Activated CD8-positive, alpha-beta T cell treated with anti-CD3 and anti-CD28 coated beads, Interleukin-2, amount 10 ng/mL, durations not matched to agents 7 days and 5 days (primary cell): ENCODE measurements at places on chromosomes 5 and 9. TPM values are rescaled to one million over a fixed set of nuclear protein-coding genes. Genes with fewer than 3 reads are reported as not detected.

GRCh38 chr5:76113103-76113502 is 29.9 kb downstream of the SV2C start:
- no peak overlapping the region for H3K27ac ChIP-seq
- H3K27me3 ChIP-seq = peaks cover 21% of the 10 kb centered on the region
- H3K4me1 ChIP-seq = peaks cover 2% of the 10 kb centered on the region
- no peaks in the 10 kb centered on the region for H3K36me3 ChIP-seq

PLPP7 gene
- not detected for total RNA-seq

DNA sequence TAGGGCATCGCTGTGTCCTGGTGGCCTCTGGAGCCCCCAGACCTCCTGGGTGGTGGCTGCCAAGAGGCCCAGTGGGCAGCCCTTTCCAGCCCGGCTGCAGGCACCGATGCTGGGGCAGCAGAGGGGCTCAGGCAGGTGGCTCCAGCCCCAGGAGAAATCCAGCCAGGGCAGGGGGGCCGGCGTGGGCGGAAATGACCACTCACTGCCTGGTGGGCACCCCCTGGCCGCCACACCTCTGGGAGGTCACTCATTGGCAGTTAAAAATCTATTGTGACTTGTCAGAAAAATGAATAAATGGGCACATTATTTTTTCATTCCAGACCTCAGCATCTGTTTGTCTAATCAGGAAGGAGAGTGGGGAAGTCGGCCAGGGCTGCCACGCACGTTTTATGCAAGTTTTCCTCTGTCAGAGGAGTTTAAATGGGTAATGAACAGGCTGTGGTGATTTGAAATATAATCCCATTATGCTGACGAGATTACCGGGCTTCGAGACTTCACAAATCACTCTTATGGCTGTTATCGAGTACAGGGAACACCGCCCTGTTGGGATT is 171.9 kb downstream of the GAPVD1 start:
- H3K36me3 ChIP-seq = no peaks in the 10 kb centered on the region
- no peak overlapping the region for H3K4me3 ChIP-seq
- no peak overlapping the region for H3K27ac ChIP-seq

INSL6 gene
- not detected for total RNA-seq

DNA sequence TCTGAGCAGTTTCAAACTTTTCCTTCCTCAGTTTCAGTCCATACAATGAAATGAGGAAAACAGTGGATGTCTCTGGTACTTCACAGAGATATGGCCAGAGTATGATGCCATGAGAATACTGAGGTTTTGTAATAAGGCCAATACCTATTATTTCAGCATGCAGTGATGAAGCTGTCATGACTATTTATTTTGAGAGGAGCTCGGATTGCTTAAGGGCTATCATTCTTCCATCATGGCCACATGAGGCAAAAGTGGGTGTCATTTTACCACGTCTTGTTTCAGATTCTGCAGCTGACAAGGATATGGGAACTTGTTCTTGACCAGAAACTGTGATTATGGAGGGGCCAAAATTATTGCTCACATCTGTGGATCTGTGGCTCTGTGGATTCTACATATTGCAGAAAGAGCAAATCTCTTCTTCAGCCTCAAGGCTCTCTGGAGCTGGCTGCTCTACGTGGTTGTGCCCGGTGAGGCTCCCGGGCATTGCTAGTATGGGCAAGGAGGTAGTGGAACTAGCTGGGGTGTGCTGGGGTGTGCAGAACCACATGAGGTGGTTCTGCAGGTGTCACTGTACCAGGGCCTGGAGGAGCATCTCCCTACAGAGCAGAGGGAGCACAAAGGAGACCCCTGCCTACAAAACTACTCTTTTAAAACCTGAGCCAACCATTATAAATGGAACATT is 180.3 kb downstream of the SEMA6A start:
- H3K4me3 ChIP-seq = no peak overlapping the region
- no peak overlapping the region for H3K27ac ChIP-seq
- no peak for DNase-seq
- H3K27me3 ChIP-seq = no peaks in the 10 kb centered on the region
- H3K36me3 ChIP-seq = no peaks in the 10 kb centered on the region

TMEM215 gene
- not detected for total RNA-seq
